ENCODE measurements at places on chromosomes 7 and 10.

- no peak for DNase-seq
Measured at GRCh38 chr10:75358835-75359421, 42.6 kb downstream of the ZNF503 start.

DNA sequence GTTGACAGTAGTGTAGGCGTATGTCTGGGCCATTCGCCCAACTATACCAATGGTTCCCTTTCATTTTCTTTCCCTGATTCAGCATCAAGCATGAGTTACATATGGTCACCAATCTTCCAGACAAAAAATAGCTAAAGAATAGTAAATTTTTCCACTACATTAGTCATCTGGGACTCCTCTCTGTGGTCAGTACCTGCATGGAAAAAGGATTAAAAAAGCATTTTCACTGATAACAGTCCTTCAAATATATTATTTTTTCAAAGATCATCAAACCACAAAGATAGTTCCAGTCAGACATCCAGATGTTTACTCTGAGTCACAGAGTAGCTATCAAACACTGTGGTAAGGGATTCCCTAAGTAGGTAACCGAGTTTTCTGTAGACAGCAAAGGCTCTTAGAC, 302.6 kb upstream of the SEMA3D start:
- DNase-seq: no peak

DNA sequence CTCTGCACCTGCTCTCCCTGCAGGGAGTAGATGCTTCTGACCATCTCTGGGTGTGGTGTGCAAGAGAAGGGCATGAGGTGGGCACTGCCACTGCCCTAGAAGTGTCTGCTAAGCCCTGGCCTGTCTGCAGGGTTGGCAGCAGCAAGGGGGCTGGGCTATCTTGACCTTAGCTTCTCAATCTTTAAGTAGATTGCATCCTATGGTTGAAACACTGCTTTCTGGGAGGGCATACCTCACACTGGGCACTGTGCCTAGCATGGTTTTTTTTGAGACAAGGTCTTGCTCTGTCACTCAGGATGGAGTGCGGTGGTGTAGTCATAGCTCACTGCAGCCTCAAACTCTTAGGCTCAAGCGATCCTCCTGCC, 54.9 kb downstream of the CLIP2 start:
- no peak for DNase-seq

DNA sequence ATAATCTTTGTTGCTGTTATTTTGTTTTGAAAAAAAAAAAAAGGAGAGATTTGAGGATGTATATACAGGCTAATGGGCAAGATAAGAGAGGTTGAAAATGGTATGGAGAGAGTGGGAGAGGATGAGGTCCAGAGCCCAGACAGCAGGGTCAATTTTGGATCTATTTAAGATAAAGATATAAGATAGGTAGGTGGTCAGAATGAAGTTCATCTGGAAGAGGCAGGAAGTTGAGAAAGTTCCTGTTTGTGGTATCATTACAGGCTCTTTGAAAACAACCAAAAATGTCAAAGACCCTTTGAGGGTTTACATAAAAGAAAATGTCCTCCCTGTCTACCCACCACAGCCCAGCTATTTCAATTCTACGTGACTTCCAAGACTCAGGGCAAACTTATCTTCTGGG, 7.5 kb downstream of the CEP41 start:
- no peak for DNase-seq

- DNase-seq: no peak
Measured at GRCh38 chr10:58576751-58577436, 64.2 kb downstream of the BICC1 start.

- DNase-seq: no peak
Measured at GRCh38 chr7:117113871-117114270, 160.6 kb downstream of the ST7 start.

DNA sequence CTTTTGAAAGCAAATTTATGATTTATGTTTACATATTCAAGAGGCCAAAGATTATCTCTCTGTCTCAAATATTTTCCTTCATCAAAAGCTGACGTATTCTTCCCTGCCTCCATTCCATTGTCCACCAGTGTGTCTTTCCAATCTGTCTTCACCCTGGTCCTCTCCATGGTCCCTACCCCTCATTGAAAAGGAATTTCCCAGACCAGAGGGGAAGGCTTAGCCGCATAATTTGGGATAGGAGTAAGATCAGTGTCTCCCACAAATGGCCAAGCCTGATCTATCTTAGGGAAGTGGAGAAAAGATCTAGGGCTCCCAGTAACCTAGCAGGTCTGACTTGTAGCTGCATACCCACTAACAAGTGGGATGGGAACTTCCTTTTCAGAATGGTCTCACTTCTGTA, 46.3 kb upstream of the ZNF800 start:
- DNase-seq: no peak

GRCh38 chr10:48740988-48741387, 56.3 kb downstream of the WDFY4 start:
- DNase-seq: no peak

- DNase-seq: no peak
Measured at GRCh38 chr10:8665322-8665721, 610.8 kb downstream of the GATA3 start.

- no peak for DNase-seq
Measured at GRCh38 chr10:79298403-79299244, 48.6 kb upstream of the PPIF start.

GRCh38 chr7:50970092-50970491, 187.4 kb upstream of the GRB10 start:
- no peak for DNase-seq

DNA sequence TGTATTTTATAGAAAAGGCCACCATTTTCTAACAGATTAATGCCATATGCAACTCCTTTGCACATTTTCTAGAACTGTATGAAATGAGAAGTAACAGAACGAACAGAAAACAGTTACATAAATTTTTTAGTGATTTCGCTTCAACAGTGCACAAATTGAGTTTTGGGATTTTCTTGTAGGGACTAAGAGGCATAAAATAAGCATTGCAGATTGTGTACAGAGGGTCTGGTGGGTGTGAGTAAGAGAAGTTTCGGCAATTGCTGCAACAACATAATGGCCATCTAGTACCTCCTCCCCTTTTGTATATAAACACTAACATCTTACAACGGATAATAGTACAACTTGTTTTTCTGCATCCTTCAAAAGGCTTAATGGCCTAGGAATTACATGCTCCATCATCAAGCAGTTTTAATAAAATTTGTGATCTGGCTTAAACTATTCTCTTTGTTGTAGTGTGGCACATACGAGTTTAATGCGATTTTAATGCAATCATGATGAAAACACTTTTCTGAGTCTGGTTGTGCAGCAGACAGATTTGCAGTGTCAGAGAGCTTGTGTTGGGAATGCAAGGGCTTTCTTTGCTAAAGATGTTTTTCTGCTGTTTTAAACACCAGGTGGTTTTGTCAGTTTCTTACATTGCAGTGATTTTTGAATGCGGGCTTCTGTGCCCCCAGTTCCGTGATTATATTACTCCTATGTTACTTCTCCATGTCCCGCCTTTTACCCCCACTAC, 2.9 kb downstream of the GLCCI1 start:
- DNase-seq: no peak

DNA sequence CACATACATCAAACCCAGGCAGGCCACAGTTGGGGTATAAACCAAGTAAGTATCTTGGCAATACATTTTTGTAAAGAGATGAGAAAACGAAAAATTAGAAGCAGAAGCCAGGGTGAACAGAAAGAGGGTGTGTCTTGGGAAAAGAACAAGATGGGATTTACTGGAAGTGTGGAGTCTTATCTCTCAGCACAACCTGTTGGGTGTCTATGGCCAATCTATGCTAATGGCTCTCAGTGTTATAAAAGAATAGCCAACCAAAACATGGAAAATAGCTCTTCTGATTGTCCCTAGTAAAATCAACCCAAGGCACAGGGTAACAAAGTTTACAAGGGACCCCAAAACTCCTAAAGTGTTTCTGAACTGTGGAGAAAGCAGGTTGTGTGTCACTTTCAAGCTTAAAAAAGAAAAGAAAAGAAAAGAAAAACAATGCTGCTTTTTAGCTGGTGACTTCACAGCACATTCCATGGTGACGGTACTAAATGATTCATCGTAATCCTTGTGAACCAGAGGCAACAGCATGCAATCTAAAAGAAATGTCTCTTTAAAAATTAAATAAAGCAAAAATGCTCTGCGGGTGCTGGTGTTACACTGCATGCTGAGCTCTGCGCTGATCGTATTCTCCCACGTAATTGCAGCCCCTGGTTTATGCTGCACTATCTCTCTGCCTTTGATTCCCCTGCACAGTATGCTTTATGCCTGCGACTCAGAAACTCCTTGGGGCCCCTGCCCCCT, 100.8 kb downstream of the C10orf90 start:
- DNase-seq: no peak

- no peak for DNase-seq
Measured at GRCh38 chr7:105028004-105028403, 14.0 kb downstream of the KMT2E start.

GRCh38 chr7:26709210-26709990, 155.0 kb downstream of the SKAP2 start:
- no peak for DNase-seq

DNA sequence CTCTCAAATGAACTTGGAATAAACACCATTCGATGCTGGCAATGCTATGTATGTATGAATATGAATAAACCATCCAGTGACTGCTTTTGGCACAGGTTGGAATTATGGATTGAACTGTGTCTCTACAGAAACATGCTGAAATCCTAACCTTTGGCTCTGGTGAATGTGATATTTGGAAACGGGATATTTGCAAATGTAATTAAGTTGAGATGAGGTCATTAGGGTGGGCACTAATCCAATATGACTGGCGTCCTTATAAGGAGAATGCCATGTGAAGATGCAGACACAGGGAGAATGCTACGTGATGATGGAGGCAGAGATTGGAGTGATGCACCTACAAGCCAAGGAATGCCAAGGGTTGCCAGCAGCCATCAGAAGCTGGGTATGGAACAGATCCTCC, 3.4 kb upstream of the ACTR3B start:
- DNase-seq: no peak

DNA sequence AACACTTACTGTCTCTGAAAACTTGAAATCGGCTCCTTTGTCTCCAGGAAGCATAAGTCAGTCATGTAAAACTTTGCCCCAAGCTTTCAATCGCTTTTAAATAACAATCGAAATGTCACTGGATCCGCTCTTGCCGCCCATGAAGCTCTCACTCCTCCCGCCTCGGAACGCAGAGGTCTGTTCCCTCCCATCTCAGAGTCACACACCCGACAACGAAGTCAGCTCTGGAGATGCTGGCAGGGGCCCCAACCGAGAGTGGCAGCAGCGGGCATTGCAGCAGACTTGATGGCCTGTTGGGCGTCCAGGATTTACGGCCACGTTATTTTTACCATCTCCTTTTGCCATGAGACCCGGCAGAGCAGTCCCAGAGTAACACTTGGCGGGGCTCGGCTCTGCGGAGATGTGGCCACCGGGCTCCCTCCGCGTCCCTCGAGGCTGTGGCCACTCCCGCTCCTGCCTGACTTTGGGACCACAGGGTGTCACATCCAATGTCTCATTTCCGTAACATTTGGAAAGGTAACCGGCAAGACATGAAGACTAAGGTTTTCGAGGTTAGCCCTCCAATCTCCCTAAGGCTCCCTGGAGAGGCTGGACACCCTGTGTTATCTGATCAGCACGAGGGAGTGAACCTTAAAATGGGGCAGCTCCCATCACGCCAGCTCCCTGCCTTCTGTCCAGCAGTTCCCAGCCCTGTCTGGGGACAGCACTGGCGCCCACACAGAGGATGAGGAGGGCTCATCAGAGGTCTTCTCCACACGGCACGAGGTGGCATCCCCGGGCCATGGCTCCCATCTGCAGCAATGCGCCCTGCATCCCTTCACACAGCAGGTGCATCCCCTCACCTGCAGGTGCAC, 62.8 kb upstream of the ADGRA1 start:
- no peak for DNase-seq

DNA sequence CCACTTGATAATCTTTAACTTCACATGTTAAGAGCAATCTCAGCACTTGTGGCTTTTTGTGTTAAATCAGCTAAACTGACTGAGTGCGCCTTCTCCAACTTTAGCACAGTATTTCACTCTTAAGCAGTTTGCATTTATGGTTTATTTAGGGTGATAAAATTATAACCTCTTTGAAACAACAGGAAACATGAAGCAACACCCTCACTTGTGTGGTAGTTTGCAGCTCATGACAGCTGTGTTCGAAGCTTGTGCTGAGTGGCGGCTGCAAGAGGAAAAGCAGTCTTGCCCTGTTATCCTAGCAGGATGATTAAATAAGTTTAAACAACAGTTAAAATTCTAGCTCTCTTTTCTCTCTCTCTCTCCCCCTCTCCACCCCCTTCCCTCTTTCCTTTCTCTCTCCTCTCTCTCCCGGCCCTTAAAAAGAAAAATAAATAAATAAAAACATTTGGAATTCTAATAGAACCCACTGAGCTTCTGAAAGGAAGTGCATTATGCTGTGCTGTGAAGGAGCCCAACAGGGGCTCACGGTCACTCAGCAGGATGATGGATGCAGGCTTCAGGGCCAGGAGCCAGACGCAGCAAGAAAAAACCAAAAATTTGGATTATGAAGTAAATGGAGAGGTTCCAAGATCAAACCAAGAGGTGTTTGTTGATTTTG, 25.2 kb downstream of the OGDH start:
- DNase-seq: no peak

DNA sequence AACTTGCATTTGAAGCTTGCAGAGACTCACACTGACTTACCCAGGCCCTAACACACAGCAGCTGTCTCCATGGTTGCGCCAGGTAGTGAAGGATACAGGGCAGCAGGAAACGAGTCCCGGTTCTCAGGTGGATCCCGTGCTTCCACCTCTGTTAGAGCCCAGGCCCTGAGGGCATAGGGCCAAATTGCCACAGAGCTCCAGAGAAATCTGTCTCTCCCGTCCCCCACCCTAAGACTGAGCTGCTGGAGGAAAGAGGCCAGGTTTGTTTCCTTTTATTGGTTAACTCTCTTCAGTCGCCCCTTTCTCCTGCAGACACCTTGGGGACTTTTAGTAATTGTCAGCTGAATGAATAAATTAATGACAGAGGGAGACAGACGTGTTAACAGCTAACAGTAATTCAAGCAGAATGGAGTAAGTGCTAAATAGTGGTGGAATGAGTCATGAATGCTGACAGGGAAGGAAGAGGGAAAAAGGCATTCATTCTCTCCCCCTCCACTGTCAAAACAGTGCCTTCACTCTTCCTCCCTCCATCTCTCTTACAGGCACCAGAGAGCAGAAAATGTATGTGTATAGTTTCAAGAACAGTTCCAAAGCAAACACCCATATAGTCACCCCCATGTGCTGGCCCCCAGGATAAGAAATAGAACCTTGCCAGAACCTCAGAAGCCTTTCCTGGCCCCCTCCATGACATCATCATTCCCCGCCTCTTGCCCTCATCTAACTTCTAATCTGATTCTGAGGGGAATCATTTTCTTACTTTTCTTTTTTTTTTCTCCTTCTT, 16.8 kb upstream of the DLG5 start:
- DNase-seq: no peak

DNA sequence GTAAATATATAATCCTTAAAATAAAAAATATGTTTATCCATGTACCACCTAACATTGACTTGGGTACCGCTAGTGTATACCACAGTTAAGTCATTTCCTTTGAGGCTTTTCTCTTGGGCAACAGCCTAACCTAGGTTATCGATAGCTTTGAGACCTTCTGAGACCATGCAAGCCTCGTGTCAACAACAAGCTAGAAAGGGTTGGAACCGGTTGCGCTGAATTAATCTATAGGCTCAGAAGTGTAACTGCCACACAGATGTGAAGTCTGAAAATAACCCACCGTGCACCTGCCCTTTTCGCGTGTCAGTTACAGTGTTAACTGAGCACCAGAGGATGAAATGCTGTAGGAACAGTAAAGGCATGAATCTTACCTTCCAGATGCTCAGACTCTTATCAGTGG, 59.8 kb downstream of the ARID5B start:
- DNase-seq: no peak
